ENCODE measurements at places on chromosomes 4 and X.

- no peak for DNase-seq
Observed at GRCh38 chr4:183078634-183079033, 20.4 kb upstream of the WWC2 start.

DNA sequence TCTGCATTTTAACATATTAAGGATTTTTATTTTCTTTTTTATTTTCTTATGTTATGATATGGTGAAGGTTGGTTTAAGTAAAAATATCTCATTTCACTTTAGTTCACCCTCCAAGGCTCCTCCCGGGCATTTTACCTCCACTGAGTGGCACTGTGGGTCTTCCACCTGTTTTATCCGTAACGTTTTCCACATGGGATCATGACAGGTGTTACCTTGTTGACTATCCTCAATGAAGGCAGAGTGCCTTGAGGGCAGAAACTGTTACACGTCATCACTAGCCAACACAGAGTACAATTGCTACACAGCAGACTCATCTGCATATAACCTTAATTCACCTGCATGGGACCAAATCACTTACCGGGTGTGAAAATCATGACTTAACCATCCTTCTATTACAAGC lies 105.8 kb downstream of the GEMIN8 start:
- no peak for DNase-seq

- DNase-seq = no peak
Observed at GRCh38 chrX:13235930-13236329, 83.9 kb downstream of the ATXN3L start.

GRCh38 chrX:118187100-118187499 lies 70.5 kb upstream of the KLHL13 start:
- no peak for DNase-seq

DNA sequence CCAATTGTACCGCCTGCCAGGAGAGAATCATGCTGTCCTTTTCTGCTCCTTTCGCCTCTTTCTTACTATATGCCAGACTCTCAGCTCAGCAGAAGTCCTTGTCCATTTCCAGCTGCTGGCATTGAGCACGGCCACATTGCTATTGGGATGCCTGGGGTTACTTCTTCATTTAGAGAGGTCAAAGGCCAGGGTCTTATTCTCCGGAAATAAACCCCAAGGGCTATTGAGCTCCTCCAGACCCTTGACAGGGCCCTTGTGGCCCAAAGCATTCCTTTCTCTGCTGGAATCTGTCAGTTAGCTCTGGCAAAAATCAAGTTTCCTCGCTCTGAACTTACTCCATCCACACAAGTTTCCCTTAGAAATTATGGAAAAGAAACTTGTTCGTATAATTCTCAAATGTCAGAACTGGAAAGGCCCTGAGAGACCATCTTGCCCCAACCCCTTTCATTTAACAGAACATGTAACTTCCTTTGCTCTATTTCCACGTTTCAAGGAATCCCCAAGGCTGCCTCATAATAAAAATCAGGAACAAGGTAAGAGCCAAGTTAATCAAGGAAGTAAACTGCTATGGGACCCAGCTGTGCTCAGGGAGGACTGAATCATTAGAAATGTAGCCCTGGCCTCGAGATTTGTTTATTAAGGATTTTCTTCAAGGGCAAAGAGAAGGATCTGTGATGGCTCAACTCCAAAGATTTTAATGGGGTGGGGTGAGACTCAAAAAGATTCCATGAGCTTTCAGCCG lies 11.8 kb downstream of the AKAP4 start:
- no peak for DNase-seq

DNA sequence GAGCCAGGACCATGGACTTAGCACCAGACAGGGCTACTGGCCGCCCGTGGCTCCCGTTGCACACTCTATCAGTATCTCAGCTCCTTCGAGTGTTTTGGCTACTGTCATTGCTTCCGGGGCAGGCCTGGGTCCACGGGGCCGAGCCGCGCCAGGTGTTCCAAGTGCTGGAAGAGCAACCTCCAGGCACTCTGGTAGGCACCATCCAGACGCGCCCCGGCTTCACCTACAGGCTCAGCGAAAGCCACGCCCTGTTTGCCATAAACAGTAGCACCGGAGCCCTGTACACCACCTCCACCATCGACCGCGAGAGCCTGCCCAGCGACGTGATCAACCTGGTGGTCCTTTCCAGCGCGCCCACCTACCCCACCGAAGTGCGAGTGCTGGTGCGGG lies 1.6 kb downstream of the FAT4 start:
- no peak for DNase-seq

DNA sequence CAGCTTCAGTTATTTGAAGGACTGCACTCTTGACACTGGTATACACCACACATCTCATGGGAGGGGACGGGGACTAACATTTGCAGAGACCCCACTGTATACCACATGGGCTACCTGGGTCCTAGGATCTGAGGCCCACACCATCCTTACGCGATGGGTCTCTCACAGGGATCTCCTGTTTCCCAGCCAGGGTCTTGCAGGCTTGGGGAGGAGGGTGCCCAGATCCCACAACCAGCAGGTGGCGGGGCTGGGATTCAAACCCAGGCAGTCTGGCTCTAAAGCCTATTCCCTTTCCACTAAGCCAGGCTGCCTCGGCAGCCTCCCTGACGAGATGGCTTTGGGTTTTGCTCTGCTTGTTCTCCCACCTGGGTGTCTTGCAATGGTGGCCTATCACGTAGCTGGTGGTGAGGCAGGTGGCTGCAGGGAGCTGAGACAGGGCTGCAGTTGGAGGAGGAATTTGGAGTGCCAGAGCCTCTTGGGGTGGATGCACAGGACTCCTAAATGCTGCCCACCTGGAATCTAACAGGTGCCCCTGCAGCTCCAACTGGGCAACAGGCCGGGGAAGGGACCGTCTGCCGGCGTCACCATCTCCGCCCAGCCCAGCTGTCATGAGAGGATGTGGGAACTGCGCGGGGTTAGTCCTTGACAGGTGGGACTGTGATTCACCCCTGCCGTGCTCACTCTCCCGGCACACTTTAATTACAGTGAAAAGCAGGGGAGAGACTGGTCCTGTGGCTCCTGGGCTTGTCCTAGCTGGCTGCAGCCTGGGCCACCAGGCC lies 110.7 kb downstream of the PSAPL1 start:
- DNase-seq = no peak

DNA sequence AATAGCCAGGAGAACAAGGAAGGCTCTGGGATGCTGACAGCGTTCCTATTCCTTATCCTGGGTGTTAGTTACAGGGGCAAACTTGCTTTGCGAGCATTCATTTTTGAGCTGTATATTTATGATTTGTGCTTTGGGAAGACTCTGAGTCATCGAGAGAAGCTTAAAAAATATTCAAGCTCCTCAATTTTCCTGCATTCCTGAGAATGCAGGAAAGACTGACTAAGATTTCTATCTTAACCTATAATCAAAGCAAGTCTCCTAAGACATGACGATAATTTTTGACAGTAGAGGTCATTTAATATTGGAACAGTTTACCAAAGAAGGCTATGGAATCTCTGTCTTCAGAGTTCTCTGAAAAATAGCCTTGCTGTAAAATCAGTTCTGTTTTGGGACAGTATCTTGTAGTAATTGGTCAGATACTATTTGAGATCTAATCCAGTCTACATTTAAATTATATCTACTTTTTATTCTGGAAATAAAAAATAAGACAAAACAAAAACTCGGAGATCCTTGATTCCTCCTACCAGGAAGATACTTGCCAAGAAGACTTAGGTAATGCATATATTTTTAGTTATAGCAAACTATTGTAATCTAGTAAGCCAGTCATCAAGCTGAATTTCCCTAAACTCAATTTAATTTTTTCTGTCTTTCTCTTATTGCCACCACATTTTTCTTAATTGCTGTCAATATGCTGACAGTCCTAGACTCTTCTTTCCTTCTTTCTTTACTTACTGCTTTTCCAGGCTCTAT lies 31.7 kb downstream of the BBS12 start:
- DNase-seq = no peak

DNA sequence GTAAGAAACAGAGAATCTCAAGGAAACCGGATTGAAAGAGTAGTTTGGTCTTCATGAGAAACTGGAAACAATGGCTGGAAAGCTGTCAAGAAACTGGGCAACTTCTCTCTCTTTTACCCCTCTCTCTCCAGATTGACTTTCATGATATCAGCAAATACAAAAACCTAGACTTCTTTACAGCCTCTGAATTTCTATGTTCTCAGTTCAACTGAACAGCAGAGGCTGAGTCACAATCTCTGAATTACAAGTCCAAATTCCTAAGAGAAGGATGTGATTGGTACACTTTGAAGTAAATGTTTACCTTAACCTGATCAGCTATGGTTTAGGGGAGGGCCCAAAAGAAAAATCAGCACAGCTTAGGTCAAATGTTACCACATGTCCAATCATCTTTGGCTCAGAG lies 974.9 kb downstream of the RPA4 start:
- no peak for DNase-seq

DNA sequence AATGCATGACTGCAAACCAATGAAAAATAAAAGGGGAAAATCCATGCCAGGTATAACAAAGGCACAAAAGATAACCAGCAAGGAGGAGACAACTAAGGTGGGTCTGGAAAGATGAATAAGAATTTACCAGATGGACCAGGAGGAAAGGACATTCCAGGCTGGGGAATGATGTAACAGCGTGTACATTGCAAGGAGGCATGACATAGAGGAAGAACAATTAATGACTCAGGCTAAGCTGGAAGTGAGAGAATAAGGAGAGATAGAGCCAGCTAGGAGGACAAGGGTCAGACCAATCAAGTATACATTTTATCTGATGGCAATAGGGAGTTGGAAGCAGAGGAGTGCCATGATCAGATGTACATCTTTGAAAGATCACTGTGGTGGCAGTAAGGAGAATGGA lies 57.0 kb downstream of the MTMR8 start:
- no peak for DNase-seq

DNA sequence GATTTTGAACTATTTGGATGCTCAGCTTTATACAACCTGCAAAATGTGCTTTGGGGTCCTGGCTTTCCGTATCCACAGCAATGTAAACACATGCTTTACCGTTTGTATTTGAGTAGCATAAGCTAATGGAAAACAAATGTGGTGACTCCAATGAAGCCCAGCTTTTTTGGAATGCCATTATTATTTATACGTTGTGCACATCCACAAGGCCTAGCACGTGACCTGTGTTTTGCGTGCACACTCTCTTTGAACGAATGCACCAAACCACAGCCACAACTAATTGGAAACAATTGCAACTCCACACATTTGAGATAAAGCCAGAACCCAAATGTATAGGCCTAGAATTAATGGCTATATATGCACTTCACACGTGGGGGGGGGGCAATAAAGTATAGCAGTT lies 189.5 kb upstream of the GPC4 start:
- DNase-seq = no peak

DNA sequence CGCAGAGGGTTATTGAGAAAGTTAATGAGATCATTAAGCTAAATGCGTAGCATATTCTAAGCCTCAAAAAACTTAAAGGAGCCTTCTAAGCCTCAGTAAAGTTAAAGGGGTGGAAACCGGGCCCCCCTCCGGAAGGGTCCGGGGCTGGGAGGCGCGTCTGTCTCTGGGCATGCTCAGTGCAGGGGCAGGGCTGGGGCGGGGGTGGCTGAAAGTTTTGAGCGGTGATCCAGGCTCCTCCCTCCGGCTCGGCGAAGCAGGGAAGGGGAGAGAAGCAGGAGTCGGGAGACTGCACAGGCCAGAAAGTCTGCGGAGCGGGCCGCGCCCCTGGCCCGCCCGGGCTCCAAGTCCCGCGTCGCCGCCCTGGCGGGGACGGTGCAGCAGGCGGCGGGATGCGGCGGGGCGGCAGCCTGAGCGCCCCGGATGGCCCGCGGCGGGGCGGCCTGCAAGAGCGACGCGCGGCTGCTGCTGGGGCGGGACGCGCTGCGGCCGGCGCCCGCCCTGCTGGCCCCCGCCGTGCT lies at the start of gene EVC:
Gene EVC, plus strand, starts transcription at position 241 of the 518 bp plus-strand sequence. Its CDS starts 180 bp downstream, at position 421.
- no peak for DNase-seq

DNA sequence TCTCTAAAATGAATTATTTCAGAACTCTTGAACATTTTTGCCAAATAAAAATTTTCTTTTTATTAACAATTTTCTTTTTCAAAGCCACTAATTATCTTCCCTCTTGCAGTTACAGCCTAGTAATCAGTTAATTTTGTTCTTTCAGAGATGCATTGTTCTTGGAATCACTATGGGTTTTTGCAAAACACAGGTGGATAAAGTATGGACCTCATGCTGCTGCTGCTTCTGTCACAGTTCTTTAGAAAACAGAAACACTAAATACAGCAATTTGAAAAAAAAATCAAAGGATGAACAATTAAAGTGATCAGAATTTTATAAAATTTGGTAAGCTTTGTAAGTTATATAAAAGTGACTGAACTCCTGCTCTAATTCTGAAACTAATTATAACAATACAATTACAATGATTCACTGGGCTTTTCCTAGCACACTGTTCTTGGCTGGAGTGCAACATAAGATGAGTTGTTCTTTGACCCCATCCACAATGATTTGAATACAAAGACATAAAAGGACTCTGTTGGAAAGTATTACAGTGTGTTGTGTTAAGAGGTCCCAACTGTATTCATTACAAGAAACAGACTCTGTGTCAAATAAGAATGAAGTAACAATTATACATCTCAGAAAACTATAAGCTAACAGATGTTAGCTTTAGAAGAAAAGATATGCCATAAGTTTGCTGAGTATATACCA lies 59.4 kb upstream of the GK2 start:
- DNase-seq = no peak

DNA sequence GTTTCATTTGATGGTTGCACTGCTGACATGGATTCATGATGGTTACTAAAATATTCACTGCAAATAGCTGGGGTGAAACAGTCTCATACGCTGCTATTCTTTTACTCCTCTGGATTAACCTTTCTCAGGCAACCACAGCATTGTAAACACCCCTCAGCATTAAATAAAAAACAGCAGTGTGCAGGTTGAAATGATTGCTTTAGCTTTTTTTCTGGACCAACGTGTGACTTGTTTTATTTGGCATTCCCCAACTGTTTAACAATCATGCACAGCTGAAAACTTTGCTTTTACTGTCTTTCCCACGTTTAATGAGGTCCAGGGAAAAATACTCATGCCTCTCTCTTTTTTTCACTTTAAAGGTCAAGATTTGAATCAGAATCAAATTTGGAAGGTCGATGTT lies 490.8 kb downstream of the RAPGEF2 start:
- no peak for DNase-seq

- DNase-seq = no peak
Observed at GRCh38 chr4:108488865-108489264, 131.5 kb upstream of the RPL34 start.

GRCh38 chr4:27176400-27176799 lies 315.8 kb downstream of the STIM2 start:
- DNase-seq = no peak

DNA sequence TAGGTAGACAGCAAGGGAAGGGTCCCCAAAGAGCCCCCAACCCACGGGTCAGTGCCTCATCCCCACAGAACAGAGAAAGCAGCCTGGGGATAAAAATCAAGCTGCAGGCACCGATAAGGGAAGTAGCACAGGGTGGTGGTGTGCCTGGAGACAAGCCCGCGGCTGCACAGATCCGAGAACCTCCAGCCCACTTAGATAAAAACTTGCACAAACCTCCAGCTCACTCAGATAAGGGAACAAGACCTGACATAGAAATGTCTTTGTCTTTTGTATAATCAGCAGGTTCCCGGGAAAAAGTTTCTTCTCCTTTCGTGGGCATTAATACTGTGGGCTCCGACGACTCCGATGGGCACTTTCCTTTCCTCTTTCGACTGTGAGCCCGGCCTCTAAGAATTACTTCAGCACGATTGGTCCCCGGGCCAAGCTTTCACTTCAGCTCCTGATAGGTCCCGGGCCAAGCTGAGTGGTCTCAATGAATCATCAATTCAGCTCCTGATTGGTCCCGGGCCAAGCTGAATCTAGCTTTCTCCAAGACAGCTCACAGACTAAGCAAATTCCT lies 32.4 kb downstream of the PRDX4 start:
- DNase-seq = peak; percentile 50

Measured in HL-60 (cell line).